ENCODE measurements at places on chromosomes 6 and 20. TPM values are rescaled to one million over a fixed set of nuclear protein-coding genes. Genes with fewer than 3 reads are reported as not detected.

DNA sequence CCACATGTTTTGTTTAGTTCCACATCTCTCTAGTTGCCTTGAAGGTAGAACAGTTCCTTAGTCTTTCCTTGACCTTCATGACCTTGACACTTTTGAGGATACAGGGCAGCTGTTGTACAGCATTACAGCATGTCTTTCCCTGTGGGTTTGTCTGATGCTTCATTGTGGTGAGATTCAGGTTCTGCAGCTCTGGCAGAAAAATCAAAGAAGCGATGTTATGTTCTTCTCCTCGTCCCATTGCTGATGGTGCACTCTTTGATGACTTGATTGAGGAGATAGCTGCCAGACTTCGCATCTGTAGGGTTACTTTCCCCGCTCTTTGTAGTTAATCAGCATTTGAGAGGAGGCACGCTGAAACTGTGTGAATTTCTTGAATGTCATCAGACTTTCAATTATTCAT lies 12.0 kb downstream of the CEBPB start:
- no peaks in the 10 kb centered on the region for H3K4me1 ChIP-seq
- no peak overlapping the region for H3K4me3 ChIP-seq
- no peaks in the 10 kb centered on the region for H3K36me3 ChIP-seq

GRCh38 chr6:103570431-103570830 lies 1289.3 kb downstream of the HACE1 start:
- no peak overlapping the region for H3K27ac ChIP-seq
- no peaks in the 10 kb centered on the region for H3K36me3 ChIP-seq
- no peaks in the 10 kb centered on the region for H3K4me1 ChIP-seq
- DNase-seq = no peak
- H3K27me3 ChIP-seq = no peaks in the 10 kb centered on the region
- no peak overlapping the region for H3K4me3 ChIP-seq

DNA sequence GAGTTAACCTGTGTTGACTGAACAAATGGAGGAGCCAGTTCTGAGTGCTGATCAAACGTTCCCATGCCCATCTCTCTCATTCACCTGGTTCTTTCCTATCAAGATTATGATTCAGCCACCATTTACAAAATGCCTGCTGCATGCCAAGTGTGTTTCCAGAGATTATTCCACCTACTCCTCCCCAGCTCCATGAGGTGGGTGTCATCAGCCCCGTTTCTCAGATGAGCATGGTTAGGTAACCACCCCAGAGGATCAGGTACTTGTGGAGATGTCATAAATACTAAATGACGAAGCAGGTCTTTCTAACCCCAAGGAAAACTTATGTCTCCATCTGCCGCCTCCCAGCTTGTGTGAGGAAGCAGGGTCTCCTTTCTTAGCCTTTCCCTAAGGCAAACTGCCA lies 2.1 kb downstream of the BANF2 start:
- H3K27me3 ChIP-seq = no peaks in the 10 kb centered on the region
- no peak for DNase-seq
- no peak overlapping the region for H3K27ac ChIP-seq
- H3K36me3 ChIP-seq = no peaks in the 10 kb centered on the region
- no peaks in the 10 kb centered on the region for H3K4me1 ChIP-seq
- H3K4me3 ChIP-seq = no peak overlapping the region

DNA sequence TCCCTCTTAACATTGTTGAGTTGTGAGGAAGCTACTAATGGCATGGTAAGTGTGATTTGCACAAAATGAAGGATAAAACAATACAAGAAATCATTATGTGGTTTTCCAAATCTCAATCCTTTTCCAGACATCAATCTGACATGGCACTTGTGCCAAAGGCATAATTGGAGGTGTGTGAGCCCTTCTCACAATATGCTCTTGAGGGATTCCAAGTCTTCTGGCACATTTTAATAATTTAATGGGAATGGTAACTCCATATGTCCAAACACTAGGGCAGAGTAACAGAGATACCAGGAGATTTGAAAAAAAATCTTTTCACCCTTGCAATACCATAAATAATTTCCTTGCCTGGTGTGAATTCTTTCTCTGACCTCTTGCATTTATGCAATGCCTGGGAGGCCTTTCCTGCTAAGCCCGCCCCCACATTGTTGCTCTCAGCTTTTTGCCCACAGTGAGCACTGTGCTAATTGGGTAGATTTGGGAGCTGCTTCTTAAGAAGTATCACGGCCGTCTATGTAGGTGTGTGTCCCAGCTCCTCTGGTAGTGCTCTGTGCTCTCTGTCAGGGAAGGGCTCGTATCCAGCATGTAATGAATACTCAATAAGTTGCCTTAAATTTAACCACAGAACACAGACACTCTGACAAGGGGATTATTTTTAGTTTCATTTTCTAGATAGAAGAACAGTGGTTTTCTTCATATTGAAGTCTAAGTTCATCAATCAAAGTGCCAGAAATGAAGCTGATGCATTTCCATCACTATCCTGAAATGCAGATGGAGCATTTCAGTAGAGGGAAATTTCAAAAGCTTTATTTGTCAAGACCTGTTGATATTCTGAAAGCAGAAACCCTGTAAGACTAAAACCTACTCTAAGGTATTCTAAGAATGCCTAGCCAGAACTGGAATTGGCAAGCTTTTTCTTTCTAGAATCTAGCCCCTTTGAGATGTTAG lies 54.4 kb upstream of the CEP85L start:
- no peaks in the 10 kb centered on the region for H3K27me3 ChIP-seq
- peak overlapping the region; percentile 58 for H3K4me3 ChIP-seq
- peaks cover 44% of the 10 kb centered on the region for H3K4me1 ChIP-seq
- no peaks in the 10 kb centered on the region for H3K36me3 ChIP-seq
- H3K27ac ChIP-seq = peak overlapping the region; percentile 57
- peak; percentile 30 for DNase-seq

The TPX2 gene
- 104 TPM for total RNA-seq

The COX4I2 gene
- total RNA-seq = not detected

The RIN2 gene
- 8.5 TPM for total RNA-seq

DNA sequence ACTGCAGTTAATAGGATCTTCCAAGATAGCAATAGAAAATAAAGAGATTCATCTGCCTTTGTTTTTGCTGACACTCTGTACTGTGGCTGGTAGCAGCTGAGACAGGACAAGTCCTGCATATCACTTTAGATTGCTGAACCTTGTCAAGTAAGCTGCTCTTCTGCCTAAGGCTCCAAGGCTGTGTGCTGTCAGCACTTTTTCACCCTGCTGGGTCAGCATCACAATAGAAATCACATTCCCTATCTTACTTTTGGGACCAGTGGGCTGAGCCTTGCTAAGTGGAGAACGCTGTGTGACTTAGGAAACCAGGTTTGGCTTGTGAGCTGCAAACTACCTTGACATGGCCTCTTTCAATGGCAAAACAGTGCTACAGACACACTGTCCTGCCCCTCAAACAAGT lies 263.9 kb downstream of the FRK start:
- no peaks in the 10 kb centered on the region for H3K4me1 ChIP-seq

The ITCH gene
- 35.7 TPM for total RNA-seq

DNA sequence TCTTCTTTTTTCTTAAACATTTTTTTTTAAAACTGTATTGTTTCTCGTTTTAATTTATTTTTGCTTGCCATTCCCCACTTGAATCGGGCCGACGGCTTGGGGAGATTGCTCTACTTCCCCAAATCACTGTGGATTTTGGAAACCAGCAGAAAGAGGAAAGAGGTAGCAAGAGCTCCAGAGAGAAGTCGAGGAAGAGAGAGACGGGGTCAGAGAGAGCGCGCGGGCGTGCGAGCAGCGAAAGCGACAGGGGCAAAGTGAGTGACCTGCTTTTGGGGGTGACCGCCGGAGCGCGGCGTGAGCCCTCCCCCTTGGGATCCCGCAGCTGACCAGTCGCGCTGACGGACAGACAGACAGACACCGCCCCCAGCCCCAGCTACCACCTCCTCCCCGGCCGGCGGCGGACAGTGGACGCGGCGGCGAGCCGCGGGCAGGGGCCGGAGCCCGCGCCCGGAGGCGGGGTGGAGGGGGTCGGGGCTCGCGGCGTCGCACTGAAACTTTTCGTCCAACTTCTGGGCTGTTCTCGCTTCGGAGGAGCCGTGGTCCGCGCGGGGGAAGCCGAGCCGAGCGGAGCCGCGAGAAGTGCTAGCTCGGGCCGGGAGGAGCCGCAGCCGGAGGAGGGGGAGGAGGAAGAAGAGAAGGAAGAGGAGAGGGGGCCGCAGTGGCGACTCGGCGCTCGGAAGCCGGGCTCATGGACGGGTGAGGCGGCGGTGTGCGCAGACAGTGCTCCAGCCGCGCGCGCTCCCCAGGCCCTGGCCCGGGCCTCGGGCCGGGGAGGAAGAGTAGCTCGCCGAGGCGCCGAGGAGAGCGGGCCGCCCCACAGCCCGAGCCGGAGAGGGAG lies 580 bp downstream of the VEGFA start:
- no peaks in the 10 kb centered on the region for H3K27me3 ChIP-seq
- DNase-seq = no peak
- no peaks in the 10 kb centered on the region for H3K36me3 ChIP-seq
- peak overlapping the region; percentile 88 for H3K27ac ChIP-seq

The KCNS1 gene
- total RNA-seq = not detected

The LAMA4 gene
- total RNA-seq = 0.21 TPM

DNA sequence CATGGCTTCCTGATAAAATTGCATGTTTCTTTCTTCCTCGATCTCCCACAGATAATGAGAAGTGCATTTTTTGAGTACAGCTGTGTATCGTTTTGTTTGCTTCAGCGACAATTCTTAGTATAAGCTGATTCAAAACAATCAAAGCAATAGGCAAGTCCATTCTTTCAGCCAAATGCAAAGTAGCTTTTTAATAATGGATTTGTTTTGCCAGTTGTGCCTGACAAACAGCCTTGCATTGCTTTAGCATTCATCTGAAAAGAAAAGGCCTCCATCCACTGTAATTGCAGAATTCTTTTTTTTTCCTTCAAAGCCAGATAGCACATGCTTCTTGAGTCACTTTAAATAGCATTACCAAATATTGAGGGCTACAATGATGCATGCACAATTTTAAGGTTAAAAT lies 32.0 kb downstream of the TTLL2 start:
- no peak for DNase-seq
- H3K4me1 ChIP-seq = no peaks in the 10 kb centered on the region
- H3K27me3 ChIP-seq = no peaks in the 10 kb centered on the region

- H3K27ac ChIP-seq = no peak overlapping the region
- H3K36me3 ChIP-seq = no peaks in the 10 kb centered on the region
- no peaks in the 10 kb centered on the region for H3K4me1 ChIP-seq
- H3K27me3 ChIP-seq = no peaks in the 10 kb centered on the region
Measured at GRCh38 chr6:52022675-52023074, 64.7 kb downstream of the PKHD1 start.

DNA sequence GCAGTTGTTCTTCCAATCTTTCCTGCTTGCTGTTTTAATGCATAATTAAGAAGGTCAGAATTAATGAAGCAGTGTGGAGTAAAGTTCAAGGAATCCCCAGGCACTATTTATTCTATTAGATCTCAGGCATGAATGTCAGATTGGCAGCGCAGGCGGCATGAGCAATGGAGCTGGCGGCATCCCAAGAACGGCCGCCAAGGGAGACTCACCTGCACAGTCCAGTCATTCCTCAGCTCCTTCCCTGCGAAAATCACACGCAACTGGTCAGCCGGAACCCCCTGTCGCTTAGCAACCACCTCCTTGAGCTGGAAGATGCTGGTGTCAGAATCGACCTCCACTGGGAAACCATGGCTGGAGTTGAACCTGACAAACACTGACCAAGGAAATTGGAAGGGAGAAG lies 284.5 kb downstream of the PRKN start:
- H3K27ac ChIP-seq = no peak overlapping the region
- no peaks in the 10 kb centered on the region for H3K36me3 ChIP-seq
- DNase-seq = no peak
- H3K27me3 ChIP-seq = no peaks in the 10 kb centered on the region

GRCh38 chr6:38033442-38033982 lies 214.0 kb downstream of the ZFAND3 start:
- DNase-seq = no peak
- H3K27ac ChIP-seq = no peak overlapping the region
- no peaks in the 10 kb centered on the region for H3K36me3 ChIP-seq
- no peaks in the 10 kb centered on the region for H3K27me3 ChIP-seq
- peaks cover 12% of the 10 kb centered on the region for H3K4me1 ChIP-seq

GRCh38 chr6:96227135-96227534 lies 211.4 kb downstream of the FUT9 start:
- H3K27me3 ChIP-seq = no peaks in the 10 kb centered on the region
- H3K27ac ChIP-seq = no peak overlapping the region
- H3K4me1 ChIP-seq = no peaks in the 10 kb centered on the region

The FRMD1 gene
- not detected for total RNA-seq

The APOM gene
- total RNA-seq = 4.1 TPM

The SEC63 gene
- 63.1 TPM for total RNA-seq

The THEMIS gene
- total RNA-seq = not detected

The ACSS1 gene
- 44.9 TPM for total RNA-seq

DNA sequence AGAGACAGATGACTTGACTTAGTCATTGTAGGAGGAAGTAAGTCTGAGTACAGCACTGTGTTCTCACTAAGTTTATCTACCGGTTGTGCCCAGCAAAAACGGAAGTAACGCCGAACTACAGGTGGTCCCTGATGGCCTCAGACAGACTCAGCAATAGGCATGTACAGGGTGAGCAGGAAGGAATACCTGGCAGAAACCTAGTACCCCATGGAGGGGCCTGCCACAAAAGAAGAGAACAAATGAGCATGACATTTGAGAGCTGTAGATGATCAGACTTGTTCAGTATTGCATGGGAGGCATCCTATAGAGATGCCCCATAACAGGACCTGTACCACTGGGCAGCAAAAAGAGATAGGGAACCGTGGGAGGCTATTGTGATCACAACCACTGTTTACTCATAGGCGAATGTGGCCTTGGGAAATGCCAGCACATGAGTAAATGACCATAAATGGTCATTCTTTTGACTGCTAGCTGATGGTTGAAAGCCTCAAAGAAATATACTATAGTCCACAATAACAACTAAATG lies 106.4 kb upstream of the TAB2 start:
- H3K27ac ChIP-seq = peak overlapping the region; percentile 64
- DNase-seq = no peak
- H3K36me3 ChIP-seq = no peaks in the 10 kb centered on the region
- peaks cover 43% of the 10 kb centered on the region for H3K4me1 ChIP-seq

GRCh38 chr6:113464960-113465359 lies 392.2 kb upstream of the MARCKS start:
- H3K27ac ChIP-seq = no peak overlapping the region
- no peak overlapping the region for H3K4me3 ChIP-seq
- DNase-seq = no peak
- H3K36me3 ChIP-seq = no peaks in the 10 kb centered on the region

DNA sequence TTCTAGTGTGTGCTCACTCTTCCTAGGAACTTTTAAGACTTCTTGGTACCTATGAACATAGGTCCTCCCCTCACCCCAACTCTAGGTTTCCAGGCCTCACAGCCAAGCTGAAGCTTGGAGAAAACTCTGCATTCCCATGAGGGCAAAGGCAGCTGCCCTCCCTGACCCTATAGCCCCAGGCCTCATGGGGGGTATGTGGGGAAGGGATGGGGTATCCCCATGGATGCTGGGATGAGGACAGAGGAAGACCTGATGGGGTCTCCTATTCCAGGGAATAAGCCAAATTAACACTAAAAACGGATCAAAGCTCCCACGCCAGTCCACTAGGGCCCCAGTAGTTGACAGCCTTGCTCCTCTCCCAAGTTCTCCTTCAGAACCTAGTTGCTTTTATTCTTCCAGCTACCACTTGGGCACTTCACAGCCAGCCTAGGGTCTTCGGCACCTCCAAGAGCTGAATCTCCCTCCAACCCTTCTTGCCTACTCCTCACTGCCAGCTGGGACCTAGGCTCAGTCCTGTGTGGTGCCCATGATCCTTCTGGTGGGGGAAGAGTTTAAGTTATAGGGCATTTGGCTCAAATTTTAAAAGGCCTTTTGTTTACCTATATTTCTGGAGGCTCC lies 7.8 kb downstream of the TP53INP2 start:
- no peaks in the 10 kb centered on the region for H3K36me3 ChIP-seq
- no peak overlapping the region for H3K4me3 ChIP-seq
- no peaks in the 10 kb centered on the region for H3K27me3 ChIP-seq
- DNase-seq = no peak

Measured in GM12878 (cell line).